ENCODE measurements at places on chromosomes 6 and 20.
A peak's percentile ranks its signal among the peaks of the same experiment; 100 is the strongest.

- no peak for DNase-seq
Measured at GRCh38 chr6:27720607-27721580, 191.3 kb downstream of the OR2B2 start.

DNA sequence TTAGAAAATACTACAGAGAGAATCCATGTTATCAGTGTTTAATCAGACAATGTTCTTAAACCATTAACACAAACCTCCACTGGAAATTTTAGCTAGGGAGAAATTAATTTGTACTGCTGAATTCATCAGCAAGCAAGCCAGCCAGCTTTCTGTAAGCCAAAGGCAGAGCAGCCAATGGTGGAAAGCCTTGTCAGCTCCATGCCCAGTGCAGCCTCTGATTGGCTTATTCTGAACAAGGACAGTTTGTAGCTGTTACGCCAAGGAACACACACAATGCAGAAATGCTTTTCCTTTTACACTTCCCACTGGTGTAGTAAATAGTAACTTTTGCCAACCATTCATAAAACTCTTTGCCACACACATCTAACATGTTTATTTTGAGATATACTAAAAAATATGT, 265.0 kb downstream of the TENT5A start:
- no peak for DNase-seq

GRCh38 chr6:64984948-64985347, 722.1 kb downstream of the EYS start:
- no peak for DNase-seq

GRCh38 chr6:97128507-97128906, 154.5 kb downstream of the MMS22L start:
- no peak for DNase-seq

GRCh38 chr6:72863131-72863530, 241.3 kb downstream of the KCNQ5 start:
- DNase-seq, result no peak

DNA sequence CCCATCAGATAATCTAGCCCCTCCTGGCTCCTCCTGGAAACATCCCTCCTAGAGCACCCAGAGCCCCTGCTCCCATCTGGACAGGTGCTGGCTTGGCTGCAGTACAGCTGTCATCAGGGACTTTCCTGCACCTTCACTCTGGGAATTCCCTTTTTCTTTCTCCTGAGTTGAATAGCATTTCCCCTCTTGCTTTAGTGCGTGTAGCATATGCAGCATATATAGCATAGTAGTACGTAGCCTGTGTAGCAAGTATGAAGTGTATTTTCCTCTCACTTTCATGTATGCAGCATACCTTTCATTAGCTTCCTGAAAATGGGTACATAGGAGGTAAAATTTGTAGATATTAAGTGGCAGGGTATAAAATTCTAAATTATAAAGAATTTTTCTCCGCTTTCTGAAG, 352.9 kb downstream of the ESR1 start:
- no peak for DNase-seq

GRCh38 chr6:168032005-168032760, 34.7 kb downstream of the KIF25 start:
- DNase-seq, result no peak

DNA sequence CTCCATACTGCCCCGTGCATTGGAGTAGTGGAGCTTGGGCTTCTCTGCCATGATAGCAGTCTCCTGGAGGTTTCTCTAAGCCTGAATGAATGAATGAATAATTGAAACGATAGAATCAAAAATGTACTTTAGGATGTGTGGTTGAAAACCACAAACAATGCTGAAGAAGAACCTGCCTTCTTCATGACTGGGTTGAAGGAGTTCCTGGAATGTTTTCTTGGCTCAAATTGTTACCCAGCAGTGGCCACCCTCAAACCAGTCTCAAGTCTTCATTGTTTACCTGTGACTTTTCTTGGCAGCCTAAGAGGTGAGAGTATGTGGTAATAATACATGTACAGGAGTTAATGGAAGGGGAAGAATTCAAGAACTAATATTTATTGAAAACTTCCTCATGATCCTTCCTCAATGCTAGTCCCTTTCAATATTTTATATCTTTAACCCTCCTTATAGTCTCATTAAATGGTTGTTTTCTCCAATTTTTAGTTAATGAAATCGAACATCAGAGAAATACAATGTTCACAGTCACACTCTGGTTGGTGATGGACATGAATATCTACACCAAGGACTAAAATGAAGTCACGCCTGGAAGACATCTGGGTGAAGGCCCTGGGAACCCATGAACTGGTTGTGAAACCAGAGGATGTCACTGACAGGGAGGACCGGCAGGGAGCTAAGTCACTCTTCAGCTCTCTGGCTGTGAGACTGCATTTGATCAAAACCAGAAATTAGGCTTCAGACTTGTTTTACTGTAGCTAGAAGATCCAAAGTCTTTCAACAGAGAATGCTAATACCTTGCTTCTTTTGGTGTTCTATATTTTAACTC, at the start of gene GSTA5:
GSTA5 (minus strand) TSS at position 51 of the 823 bp plus-strand sequence.
- no peak for DNase-seq

GRCh38 chr6:132418235-132418965, 17.1 kb upstream of the MOXD1 start:
- DNase-seq, result no peak

GRCh38 chr6:118934461-118935330, at the start of gene MCM9:
TSS of gene MCM9 (minus strand) at chr6:118935159. CDS start at chr6:118931723, 3,436 bp downstream.
- peak; percentile 76 for DNase-seq

DNA sequence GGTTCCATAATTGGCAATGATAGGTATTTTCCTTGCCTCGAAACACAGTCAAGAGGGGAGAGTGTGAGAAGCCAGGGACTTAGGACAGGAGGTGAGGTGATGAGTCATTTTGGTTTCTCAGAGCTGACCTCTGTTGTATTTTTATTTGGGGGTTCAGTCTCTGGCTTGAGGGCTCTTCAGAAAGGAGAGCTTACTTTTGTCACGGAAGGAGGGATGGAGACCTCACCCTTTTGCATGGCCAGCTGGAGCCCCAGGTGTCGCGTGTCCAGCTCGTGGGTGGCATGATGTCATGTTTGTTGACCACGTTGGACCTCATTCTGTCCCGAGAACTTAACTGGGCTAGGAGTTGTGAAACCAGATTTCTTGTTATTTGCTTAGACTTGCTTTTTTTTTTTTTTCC, 293.9 kb downstream of the QKI start:
- no peak for DNase-seq

DNA sequence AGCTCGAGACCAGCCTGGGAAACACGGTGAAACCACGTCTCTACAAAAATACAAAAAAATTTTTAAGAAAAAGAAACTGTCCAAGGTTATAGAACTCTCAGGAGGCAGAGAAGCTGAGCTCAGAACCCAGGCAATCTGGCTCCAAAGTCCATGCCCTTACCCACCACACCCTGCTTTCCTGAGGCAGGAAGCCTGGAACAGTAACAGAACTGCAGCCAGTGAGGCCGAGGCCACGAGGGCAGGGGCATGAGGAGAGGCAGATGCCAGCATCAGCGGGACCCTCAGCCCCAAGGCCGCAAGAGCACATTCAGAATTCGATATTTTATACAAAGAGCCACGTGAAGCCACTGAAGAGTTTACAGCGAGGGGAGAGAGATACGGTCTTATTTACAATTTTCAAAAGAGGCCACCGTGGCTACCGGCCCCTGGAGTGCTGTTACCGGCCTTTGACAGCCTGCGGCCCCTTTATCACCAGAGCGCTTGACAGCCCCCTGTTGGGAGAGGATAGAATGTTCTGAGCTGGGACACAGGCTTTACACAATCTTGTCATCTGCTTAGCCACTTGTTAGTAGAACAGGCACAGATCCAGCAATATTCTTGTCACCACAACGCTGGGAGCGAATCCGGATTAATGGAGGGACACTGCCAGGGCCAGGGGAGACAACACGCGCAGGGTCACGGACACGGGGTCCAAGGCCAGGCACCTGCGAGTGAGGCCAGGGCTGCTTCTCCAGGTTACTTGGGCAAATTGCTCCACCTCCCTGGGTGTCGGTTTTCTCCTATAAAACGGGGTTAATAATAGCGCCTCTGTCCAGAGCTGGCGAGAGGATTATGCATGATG, 5.6 kb downstream of the SPATA2 start:
- DNase-seq, result no peak

DNA sequence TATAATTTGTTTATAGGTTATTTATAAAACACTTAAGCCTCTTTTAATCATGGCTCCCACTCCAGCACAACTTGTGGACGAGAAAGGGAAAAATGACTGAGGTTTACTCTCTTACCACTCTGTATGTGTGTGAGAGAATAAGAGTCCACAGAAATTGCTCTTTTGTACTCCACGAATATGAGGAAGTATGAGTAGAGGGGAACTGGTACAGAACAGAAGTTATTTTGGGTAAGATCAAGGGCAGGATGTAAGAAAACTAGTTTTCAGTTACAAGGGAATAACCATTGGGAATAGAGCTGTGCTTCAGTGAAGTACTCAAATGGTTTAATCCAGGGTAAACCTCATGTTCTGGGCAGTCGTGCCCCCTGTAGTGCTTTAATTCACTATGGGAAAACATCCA, 72.6 kb downstream of the REV3L start:
- DNase-seq, result no peak

DNA sequence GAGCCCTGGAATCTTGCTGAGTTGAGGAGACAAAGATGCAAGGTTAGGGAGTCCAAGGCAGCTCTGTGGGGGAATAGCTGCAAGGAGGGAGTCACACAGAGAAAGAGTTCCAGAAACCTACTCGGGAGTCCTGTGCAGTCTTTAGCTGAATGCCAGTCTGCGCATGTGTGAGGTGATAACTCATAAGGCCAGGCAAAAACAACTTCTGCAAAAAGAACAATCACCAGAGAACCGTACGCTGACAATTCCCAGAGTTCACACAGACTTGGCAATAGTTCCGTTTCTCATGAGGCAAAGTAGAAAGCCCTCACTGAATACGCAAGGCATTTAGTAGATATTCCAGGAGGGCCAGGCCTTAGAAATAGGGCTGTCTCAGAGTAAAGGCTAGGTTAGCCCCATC, 135.2 kb upstream of the TAB2 start:
- no peak for DNase-seq

- no peak for DNase-seq
Measured at GRCh38 chr20:52432740-52433139, 241.2 kb upstream of the ZFP64 start.

DNA sequence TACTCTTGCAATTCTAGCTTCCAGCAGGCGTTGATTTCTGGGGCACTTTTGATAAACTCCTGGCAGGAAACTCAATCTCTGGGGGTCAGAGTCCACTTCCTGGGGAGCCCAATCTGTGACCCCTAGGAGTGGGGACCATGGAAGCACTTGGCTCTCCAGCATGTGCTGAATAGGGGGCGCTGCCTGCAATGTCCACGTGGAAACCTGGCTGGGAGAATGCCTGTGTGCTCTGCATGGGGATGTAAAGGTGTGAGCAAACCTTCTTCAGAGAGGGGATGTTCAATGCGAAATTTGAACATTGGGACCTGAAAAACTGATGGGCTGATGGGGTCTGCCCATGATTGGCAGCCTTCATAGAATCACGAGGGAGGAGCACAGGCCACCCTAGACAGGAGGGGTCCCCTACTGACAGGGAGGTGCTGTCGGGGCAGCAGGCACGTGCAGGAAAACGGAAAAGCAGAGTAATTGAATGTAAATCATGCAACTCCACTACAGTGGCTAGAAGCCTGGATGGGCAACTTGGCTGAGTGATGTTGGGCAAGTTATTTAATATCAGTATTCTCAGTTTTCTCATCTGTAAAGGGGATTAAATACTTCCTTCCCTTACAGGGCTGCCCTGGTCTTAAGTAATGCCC, 47.8 kb downstream of the CEP43 start:
- DNase-seq, result no peak

DNA sequence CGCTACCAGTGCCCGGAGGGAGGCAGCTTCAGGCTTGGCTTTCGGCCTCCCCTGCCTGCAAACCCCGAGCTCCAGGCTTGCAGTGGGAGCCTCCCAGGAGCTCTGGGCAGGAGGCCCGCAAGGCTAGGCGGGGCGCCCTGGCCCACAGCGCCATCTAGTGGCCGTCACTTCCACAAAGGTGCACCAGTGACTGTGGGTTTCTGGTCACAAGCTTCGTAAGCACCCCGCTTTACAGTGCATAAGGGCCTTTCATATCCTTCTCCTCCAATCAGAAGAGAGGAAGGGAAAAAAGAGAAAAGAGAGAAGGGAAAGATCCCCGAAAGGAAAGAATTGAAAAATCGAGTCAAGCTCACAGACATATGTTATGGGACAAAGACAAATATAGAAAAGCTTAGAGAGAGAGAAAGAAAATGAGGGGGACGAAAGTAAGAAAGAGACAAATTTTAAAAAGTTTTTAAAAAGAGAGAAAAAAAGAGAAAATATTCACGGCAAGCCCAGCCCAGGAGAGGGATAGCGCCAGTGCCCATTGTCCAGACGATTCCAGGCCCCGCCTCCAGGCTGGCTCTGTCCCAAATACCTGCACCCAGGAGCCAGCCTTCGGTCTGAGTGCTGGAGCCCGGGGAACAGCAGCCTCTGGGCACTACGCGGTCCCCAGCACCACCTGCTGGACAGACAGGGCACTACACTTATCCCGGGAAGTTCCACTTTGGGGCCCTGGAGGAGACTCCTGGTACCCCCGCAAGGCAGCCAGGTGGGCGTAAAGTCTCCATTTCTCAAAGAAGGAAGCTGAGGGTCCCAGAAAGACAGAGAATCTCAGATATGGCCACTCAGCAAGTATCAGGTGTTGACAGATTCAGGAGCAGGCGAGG, 207.1 kb downstream of the PREX1 start:
- DNase-seq, result peak; percentile 86

GRCh38 chr6:77371748-77372147, 91.5 kb downstream of the HTR1B start:
- no peak for DNase-seq

DNA sequence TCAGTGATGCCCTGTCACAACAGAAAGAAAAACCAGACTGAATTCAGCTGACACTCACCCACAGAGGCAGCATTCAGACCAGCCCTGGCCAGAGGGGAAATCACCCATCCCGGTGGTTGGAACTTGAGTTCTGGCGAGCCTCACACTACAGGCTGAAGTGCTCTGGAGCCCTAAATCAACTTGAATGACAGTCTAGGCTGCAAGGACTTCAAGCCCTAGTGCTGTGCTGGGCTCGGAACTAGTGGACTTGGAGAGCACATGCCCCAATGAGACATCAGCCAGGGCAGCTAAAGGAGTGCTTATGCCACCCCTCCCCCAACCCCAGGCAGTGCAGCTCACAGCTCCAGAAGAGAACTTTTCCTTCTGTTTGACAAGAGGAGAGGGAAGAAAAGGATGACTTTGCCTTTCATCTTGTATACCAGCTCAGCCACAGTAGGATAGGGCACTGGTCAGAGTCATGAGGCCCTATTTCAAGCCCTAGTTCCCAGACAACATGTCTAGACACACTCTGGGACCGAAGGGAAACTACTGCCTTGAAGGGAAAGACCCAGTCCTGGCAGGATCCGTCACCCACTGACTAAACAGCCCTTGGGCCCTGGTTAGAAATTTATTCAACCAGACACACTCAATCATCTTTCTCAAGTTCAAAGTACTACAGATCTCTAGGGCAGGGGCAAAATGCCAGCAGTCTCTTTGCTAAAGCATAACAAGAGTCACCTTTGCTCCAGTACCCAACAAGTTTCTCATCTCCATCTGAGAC, 43.2 kb upstream of the PNRC1 start:
- no peak for DNase-seq

- DNase-seq, result no peak
Measured at GRCh38 chr6:162960679-162961457, 233.1 kb downstream of the PACRG start.
